ENCODE measurements at places on chromosomes 6 and 20.

DNA sequence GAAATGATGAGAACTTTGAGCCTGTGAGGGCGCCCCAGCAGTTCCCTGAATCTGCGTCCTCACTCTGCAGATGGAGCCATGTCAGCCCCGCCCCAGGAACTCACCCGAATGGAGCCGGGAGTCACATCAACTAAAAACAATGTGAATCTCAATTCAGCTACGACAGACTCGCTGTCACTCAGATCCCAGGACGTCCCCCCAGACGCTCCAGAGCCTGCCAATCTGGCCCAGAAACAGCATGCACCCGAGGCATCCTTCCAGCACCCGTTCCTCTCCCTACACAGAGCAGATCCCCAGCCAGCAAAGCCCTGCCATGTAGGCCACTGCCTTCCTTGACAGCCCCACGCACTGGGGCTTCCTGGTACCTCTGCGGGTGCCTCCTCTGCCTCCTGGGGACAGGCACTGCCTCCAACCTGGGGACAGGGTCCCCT lies 248.0 kb downstream of the TTLL2 start:
- no peak for DNase-seq

DNA sequence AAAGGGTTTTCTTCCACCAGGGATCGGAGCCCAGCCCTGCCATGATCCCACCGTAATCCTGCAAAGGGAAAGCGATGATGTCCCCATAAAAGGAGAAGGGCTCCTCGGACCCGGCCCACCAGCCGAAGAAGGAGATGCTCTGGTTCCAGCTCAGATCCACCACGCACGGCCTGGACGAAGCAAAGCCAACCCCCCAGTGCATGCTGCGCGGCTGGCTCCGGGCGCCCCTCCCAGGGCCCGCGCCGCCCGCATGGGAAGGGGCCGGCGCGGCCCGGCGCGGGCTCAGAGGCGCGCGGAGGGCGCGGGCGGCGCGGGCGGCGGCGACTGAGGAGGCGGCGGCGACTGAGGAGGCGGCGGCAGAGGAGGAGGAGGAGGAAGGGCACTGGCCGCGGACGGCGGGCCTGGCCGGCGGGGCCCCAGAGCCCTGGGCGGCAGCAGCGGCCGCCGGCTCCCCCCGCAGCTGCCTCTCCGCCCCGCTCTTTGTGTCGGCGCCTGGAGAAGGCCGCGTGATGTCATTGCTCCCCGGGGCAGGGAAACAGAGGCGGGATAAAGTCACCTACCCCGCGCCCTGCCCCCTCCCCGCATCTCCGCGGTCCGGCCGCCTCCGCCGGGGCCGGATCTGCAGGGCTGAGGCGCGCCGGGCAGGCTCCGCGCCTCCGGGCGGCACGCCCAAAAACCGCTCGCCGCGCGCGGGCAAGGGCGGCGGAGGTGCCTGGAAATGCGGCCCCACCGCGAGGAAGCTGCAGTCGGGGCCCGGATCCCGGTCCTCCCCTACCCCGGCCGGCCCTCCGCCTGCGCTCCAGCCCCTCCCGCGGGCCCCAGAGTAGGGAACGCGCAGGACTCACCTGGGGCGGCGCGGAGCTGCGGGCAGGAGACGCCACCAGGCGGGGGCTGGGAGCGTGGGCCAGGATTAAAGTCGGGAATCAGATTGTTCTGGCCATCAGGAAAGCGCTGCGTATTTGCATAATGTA lies at the start of gene FAXC:
TSS of gene FAXC (minus strand) at position 504 of the 971 bp plus-strand sequence. CDS start at position 202, 302 bp downstream.
- DNase-seq = no peak

DNA sequence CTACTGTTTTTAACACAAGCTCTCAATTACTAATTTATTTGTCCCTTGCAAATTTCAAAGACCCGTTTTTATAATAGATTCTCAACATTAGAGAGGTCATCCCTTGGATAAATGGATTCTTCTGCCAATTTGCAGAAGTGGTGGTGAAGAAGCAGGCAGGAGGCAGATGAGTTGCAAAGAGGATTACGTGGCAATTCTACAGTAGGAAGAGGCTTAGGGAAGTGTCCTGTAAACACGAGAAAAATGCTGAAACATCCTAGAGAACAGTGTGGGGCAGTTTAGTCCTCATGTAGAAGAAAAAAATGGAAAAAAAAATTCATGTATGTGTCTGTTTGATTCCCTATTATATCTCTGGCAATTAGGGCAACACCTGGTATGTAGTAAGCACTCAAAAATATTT lies 87.6 kb downstream of the BMP2 start:
- no peak for DNase-seq

DNA sequence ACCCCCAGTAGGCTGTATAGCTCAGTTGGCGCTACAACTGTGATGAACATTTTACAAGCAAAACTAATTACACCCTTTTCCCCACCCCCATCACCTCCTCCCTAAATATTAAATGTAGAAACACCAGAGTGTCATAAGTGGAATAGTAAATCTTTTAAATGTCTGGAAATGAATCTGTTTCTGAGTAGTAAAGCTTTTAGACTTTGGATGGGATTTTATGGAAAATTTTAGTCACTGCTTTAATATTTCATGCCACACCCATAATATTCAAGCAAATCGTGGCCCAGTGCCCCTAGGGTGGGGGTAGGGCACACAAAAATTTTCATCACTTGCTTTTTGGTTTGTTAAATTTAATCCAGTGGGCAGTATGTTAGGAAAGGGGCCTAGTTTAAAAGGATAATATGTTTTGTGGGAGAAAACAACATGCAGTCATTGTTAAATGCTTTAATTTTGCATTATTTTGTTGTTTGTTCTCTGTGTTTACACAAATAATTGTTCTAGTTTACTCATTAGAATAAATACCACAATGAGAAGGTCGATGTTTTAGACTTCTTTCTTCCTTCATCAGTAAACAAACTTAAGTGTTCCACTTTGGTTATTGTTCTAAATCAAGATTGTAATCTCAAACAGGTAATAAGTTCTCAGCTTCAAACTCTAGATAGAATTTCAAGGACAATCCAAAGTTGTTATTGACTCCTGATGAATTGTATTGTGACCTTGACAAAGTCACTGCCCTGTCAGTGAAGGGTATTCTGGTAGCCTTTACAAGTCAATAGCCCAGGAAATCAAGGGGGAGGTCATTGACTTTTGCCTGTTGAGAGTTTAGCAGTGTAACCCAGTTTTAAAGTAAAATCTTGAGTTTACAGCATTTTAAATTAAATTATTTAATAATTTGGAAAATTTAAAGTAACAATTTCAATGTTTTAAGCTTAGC lies 79.2 kb downstream of the CBFA2T2 start:
- DNase-seq = no peak

DNA sequence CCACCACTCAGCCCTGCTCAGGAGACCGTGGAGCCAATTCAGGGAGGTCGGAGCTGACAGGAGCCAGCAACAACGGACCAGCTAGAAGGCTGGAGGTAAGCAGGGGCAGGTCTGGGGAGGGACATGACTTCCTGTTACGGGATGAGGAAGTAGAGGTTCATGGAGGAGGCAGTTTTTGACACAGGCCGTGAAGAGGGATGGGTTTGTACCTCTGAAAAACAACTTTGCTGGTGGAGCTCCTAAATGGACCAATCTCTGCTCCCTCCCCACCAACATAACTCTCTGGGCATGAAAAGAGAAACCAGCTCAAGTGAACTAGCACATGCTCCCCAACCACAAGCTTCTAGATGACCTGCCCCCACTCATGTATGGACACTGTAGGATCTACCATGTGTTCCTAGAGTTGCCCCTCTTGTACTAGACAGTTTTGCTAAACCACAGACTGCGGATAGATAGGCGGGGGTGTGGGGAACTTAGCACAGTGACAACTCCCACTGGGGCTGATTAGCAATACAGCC lies 31.4 kb downstream of the RALGAPA2 start:
- DNase-seq = no peak

DNA sequence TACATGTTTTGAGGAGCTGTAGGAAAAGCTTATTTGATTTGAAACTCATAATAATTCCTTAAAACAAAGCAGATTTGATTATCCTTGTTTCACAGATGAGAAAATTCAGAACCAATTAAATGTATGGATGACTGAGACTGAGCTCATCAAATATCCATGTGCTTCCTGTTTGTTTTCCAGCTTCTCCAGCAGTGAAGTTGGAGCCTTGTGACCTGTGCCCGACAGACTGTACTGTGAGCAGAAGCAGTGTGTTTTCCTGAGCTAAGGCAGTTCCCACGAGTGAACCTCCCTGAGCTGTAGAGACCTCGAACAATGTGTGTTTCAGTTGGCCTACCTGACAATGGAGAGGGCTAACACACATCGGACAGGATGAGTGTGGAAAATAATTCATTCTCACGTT lies 599.5 kb upstream of the NRSN1 start:
- no peak for DNase-seq

GRCh38 chr6:165515963-165516624 lies 146.9 kb downstream of the PDE10A start:
- DNase-seq = no peak

DNA sequence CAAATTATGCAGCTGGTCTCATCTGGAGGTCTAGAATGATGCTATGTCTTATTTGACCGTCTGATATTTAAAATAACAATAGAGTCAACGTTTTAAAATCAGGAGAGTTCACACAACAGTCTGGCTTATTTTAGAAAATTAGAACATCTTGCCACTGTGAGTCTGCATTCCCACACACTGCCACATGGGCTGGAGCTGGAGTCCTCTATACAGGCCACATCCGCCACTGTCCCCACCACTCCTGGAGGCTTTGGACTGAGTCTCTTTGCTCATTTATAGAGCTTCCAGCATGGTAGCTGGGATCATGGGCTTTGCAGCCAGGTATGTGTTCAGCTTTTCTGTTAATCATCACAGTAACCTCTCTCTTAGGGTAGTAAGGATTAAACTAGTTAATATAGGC lies 68.8 kb upstream of the ZNFX1 start:
- no peak for DNase-seq

DNA sequence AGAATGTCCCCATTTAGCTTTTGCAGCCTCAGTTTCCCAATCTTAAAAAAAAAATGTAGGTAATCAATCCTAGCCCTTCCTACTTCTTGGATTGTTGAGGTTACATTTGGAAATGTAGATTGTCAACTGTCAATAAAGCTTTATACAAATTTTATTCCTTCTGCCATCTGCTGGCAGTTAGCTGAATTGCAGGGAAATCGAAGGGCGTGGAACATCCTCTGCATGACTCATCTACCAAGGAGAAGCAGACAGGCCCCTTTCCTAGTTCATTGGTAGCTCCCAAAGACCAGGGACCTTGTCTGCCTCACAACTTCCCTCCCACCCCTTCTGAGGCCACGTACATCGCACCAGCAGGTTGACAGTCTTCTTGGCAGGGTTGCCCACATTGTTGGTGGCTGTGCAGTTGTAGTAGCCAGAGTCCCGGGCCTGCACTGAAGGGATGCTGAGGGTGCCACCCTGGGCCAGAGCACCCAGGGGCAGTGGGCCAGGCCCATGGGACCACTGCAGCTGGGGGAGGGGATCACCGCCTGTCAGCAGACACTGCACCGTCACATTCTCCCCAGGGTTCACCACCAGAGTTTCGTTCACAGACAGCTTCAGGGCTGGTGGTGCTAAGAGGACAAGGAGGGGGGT lies 43.6 kb downstream of the MDGA1 start:
- no peak for DNase-seq

GRCh38 chr6:170188571-170189001 lies 102.3 kb downstream of the DLL1 start:
- no peak for DNase-seq

DNA sequence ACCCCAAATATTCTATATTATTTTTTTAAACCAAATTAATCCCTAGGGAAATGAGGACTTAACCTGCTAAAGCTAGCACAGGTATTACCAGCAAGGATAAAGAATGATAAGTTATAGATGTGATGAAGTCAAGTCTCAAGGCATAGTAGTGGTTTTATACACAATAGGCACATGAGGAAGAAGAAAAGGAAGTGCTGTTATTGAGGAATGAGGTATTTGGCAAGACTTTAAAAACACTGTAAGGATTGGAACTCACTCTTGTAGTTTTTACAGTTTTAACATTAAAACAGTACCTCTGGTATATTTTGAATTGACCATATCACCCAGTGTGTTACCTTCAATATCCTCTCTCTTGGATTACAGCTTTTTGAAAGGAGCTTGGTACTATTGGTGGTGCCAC lies 54.6 kb downstream of the PHF3 start:
- no peak for DNase-seq

DNA sequence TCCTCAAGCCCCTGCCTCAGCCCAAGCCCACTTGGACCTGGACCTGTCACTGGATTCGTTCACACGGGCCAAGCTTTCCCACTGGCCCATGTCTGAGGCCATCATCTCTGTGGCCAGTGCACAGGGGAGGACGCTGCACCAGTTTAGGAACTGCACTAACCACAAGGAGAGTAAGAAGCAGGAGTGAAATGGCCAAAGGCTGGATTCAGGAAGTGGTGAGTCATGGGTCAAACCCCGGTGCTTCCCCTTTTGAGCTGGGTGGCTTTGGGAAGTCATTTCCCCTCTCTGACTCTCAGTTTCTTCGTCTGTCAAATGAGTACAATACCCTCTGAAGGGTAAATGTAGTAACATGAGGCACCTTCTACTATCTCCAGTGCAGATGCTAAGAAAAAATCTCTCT lies 87.9 kb downstream of the CD40 start:
- no peak for DNase-seq

- no peak for DNase-seq
These were observed 33.3 kb upstream of the ADGRF4 start for GRCh38 chr6:47665112-47665511.

GRCh38 chr6:25717866-25718740 lies 36.4 kb upstream of the SLC17A4 start:
- DNase-seq = peak; percentile 3

- no peak for DNase-seq
These were observed 158.2 kb downstream of the QRSL1 start for GRCh38 chr6:106787327-106788196.

GRCh38 chr6:89412071-89413005 lies at the start of gene RRAGD:
Gene RRAGD (minus strand): TSS chr6:89412273. CDS start chr6:89411993, 280 bp downstream.
- no peak for DNase-seq

DNA sequence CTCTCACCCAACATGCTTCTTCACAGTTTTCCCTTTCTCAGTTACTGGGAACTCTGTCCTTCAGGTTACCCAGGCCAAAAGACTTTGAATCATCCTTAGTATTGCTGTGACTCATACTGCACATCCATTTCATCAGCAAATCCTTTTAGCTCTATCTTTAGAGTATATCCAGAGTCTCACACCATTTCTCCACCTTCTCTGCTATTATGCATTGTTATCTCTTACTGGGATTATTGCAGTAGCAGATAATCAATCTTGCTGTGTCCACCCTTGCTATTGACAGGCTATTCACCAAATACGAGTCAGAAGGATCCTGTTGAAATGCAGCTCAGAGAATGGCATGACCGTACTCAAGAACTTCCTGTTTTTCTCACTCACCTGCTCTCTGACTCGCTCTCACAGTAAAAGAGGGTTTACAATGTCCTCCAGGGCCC lies 57.3 kb downstream of the BCKDHB start:
- no peak for DNase-seq

- DNase-seq = no peak
These were observed 56.7 kb upstream of the IRAK1BP1 start for GRCh38 chr6:78810698-78811097.
